Daoy (cell line): ENCODE measurements at places on chromosomes 3 and 15. TPM values are rescaled to one million over a fixed set of nuclear protein-coding genes. Genes with fewer than 3 reads are reported as not detected.

The ETV5 gene
- total RNA-seq = 48.0 and 53.0 TPM in 2 replicates

The C15orf39 gene
- 3.1 and 5.7 TPM in 2 replicates for total RNA-seq

The TAGLN3 gene
- 0.80 and 5.1 TPM in 2 replicates for total RNA-seq

The CCR1 gene
- not detected in 2 replicates for total RNA-seq

The TM4SF4 gene
- total RNA-seq = not detected in 2 replicates

The TGM4 gene
- total RNA-seq = 0.17 and 0.51 TPM in 2 replicates

The GRAMD2A gene
- 0.77 TPM in 1 of 2 replicates, not detected in the other for total RNA-seq

The SLITRK3 gene
- total RNA-seq = not detected in 2 replicates

The DYNC1LI1 gene
- 76.7 and 78.1 TPM in 2 replicates for total RNA-seq

The EPHA3 gene
- not detected in 2 replicates for total RNA-seq
